Stimulated activated CD4-positive, alpha-beta T cell treated with anti-CD3 and anti-CD28 coated beads, Interleukin-12 subunit alpha, Interleukin-12 subunit beta, amount 100 ng/mL, for 24 hours (primary cell): ENCODE measurements at places on chromosomes 2 and 18.
A peak's percentile ranks its signal among the peaks of the same experiment; 100 is the strongest.

GRCh38 chr2:75173740-75174139 lies 25.6 kb downstream of the TACR1 start:
- no peak for DNase-seq

- DNase-seq: no peak
Observed at GRCh38 chr2:160838691-160839090, 321.5 kb upstream of the TANK start.

DNA sequence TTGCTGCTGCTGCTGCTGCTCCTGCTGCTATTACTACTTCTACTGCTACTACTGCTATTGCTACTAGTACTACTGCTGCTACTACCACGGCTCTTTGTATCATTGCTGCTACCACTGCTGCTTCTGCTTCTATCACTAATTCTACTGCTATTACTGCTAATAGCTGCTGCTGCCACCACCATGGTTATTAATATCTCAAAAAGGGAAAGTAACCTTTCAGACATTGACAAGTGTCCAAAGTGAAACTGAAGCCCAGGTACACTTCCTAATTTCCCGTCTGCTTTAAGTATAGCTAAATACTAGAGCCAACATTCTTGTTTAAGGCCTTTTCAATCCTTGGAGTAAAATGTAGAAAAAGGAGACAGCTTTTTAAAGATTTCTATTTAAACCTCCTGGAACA lies 45.4 kb upstream of the EHBP1 start:
- no peak for DNase-seq

DNA sequence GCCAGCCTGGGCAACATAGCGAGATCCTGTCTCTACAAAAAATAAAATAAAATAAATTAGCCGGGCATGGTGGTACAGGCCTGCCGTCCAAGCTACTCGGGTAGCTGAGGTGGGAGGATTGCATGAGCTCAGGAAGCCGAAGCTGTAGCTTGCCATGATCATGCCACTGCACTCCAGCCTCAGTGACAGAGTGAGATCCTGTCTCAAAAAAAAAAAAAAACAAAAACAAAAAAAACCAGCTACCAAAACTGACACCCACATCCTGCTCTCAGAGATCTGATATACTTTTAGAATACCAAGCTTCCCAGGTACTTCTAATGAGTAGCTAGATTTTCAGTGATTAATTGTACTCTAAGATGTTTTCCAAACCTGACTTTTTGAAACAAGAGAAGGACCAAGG lies 74.0 kb downstream of the TTC27 start:
- DNase-seq: no peak

DNA sequence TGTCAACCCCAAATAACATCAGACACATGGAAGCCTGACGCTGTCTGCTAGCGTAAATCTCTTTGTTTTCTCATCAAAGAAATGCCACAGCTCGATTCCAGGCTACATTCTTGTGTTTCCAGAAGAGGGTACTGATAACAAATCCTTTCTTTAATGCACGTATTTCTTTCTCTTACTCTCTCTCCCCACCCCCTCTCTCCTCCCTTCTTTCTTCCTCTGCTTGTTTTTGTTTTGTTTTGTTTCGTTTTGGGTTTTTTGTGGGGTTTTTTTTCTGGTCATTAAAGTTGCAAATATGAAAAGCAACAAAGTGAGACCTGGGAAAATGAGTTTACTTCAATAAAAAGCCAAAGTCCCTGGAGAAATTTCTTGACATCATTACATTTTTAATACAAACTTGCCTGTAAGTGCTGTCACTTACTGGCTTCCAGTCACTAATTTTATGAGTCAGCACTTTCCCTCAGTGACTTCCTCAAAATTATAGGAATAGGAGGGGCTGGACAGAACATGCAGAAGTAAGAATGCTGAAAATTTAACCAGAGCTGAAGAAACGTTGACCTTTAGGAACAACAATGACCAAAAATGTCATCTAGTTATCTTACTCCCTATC lies 106.7 kb upstream of the NABP1 start:
- DNase-seq: no peak

- DNase-seq: no peak
Observed at GRCh38 chr2:24919037-24919505, 966 bp downstream of the ADCY3 start.

DNA sequence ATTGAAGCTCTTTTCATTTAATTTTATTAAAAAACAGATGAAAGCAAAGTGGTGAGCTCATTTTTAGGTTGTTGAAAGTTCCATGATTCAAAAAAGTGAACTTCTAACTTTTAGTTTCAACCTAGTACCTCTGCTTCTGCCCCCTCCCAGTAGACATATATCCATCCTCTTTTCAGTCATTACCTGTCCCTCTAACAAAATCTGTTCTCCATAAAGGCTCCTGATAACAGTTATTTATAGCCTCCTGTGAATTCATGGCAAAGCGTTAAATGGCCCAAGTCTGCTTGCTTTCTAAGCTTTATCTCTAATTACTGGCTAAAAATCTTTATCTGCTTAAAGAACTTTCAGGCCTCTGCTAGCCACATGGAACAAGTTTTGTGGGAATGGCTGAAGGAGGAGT lies 148.1 kb downstream of the TTC27 start:
- DNase-seq: no peak

DNA sequence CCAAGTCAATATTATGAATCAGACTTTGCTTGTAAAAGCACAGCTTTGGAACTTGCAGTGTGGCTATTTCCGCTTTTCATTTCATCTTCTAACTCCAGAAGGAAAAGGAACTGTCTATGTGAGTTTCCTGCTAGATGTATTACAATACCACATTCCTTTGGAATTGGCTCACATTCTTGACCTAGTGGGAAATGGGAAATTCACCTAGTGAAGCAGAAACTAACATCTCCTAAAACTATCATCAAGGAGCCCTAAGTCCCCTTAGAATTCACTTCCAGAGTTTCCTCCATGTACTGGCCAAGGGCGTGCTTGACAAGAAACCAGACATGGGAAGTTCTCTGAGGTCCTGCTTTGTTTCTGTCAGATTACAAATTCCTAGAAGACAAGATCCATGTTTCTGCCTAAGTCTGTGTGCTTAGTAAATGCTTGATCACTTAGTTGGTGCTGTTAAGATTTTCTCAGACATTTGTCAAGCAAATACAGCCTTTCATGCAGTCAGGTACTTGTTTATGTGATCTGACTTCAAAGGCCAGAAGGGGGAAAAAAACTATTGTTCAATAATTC lies 275.7 kb upstream of the FN1 start:
- DNase-seq: no peak

GRCh38 chr2:85642725-85643124 lies 25.3 kb downstream of the SFTPB start:
- DNase-seq: no peak

DNA sequence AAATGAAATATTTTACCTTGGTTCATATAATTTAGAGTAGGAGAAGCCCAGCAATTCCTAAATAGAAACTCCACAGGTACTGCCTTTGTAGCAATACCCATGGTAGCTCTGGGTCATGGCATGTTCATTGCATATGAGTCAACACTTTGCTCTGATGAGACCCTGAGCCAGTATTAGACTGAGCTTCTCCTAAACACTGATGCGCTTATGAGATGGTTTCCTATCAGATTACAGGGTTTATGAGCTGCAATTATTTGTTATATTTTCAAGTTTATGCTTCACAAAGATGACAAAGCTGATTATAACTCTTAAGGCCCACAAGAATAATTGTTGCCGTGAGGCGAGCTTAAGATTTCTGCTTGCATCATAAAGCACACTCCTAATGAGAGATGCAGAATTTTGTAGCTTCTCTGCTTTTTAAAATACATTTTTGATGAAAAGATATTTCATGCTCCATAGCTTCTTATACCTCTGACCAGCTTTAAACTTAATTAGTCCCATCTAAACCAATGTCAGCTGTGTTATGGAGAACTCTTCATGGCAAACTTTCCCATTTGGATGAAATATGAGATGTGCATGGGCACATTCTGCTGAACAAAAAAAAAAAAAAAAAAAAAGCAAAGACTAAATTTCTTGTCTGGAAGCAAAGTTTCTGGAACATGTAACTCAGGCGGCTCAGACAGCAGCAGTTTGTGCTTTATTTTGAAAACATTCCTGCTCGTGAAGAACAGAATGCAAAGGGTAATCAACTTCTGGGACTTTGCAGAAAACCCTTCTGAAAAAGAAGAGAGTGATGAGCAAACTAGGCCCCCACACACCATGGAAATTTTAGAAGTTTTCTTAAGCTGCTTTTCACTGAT lies 162.6 kb downstream of the KCNE4 start:
- no peak for DNase-seq

DNA sequence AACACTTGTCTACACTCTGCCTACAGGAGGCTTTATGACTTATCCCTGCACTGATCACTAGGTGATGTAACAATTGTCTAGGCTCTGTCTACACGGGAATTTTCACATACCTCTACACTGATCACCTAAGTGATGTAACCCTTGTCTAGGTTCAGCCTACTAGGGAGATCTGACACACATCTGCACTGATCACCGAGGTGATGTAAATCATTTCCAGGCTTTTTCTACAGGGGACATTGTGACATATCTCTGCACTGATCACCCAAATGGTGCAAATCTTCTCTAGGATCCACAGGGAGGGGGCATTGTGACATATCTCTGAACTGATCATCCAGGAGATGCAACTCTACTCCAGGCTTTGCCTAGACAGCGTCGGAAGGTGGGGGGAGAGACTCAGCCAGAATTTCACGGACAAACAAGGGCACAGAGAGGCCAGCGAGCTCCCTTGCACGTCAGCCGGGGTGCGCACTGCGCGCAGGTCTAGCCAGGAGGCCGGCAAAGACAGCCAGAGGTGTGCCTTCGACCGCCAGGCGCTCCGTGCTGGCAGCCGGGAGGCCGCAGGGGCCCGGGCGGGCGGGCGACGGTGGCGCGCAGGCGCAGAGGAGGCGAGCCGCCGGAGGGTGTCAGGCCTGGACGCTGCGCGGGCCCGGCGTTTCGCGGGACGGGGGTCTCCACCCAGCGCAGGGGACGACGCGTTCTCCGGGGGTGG lies 46.9 kb upstream of the USP14 start:
- peak; percentile 59 for DNase-seq

GRCh38 chr2:169237939-169238338 lies 124.4 kb downstream of the LRP2 start:
- no peak for DNase-seq

DNA sequence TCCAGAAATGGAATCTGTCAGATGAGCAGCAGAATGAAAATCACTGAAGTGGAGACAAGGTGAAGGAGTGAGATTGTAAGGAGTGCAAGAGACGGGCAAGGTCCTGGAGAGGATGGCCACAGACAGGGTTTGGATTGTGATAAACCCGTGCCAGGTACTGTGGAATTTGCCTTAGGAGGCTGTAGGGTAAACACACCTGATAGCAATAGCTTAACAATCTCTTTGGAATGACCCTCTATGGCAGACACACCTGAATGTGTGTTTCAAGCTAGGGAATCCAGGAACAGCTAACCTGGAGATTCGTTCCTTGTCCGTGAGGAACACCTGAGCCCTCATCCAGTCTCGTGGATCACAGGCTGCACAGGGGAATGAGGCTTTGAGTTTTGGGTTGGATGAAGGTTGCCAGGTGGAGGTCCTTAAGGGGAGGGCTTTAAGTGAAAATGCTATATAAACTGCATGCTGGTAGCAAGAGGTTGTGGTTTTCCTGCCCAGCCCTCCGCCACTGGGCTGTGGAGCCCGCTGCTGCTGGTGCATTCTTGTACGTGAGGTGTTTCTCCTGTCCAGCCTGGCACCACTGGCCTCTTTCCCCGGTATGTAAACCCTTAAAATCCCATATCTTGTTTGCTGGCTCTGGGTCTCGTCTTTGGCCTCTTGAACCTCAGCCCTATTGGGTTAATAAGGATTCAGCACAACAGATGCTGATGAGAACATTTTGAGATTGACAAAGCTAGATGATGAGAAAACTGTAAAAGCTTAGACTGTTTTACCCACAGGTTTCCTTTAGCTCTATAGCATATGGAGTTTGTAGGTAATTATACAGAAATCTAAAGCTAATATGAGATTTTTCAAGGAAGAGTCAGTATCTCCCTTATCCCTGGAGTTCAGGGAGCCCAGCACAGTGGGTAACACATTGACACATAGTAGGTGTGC lies 117.9 kb downstream of the ARHGAP15 start:
- no peak for DNase-seq

- DNase-seq: no peak
Observed at GRCh38 chr2:133682347-133682746, 114.1 kb upstream of the NCKAP5 start.

DNA sequence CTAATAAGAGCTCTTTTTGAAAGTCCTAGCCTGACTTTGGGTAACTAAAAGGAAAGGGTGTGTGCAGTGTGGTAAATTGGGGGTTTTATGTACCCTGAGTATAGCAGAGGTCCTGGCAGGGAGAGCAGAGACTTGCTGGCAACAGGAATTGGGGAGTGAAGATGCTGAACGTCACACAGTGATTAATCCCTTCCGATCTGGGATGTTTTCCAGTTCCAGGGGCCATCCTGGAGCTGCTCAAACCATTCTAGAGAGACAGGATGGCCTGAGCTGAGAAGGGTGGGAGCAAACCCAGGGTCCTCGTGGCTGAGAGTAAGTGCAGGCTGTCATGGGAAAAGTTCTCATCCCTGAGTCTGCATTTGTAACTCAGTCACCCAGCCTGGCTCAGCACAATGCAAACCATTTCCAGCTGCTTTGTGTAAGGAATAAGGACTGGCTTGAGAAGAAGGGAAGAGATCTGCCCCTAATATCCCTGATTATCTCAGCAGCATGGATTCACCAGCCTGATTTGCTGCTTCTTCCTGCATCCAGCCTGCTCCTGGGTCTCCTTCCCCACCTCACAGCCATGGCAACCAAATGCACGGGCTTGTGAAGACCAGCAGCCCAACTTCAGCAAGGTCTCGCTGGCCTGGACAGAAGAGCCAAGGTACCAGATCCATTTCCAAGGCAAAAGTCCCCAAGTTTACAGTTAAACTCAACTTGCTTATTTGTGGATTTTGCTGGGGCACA lies 47.1 kb upstream of the CELF4 start:
- DNase-seq: no peak

GRCh38 chr2:113148606-113149552 lies 21.5 kb downstream of the IL1RN start:
- DNase-seq: no peak

DNA sequence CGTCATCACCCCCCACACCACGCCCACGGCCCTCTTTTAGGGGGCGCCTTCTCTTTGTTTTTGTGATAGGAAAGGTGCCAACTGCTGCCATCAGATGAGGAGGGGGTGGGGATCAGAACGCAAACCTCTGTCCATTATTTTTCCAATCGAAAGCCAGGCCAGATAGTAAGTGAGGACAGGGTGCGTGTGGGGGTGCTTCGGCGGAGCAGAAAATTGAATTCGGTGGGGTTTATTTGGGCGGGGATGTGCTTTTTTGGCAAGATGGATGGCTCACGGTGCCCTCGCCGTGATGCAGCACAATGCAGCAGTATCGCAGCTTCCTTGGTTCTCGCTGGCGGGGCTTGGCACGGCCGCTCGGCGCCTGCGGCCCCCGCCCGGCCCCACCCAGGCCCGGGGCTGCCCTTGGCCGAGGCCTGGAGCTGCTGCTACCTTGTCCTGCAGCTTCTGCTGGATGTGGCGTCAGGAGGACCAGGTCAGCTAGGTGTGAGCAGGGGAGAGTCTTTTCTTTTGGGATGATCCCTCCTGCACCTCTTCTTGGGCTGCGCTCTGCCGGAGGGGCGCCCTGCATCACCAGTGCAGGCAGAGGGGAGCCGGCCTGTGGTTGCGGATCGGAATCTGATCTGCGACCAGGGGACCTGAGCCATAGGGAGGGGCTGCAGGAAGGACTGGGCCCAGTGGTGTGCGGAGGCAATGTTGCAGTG lies 1.3 kb downstream of the SPTBN1 start:
- no peak for DNase-seq
